ENCODE measurements at places on chromosomes 6 and 20. TPM values are rescaled to one million over a fixed set of nuclear protein-coding genes. Genes with fewer than 3 reads are reported as not detected.
A peak's percentile ranks its signal among the peaks of the same experiment; 100 is the strongest.

PI16 gene
- not detected for total RNA-seq

TMEM74B gene
- not detected for total RNA-seq

FAM162B gene
- total RNA-seq, result not detected

- no peak for DNase-seq
Measured at GRCh38 chr6:155259897-155260296, 3.9 kb upstream of the CLDN20 start.

DNA sequence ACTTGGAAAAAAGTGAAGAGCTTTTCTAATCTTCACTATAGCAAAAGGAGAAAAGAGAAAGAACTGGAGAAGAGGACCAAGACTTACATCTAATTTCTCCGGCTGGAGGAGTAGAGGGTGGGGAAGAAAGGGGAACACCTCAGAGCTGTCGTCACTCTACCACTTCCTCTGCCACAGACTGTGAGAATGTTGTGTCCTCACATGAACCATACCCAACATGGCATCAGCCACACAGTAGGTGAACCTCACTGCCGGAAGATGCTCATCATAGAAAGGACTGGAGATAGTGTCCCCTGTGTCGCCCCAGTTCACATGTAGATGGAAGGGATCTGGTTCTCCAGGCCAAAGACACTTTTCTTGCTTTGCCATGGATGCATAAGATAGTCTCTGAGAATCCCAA is 604.4 kb upstream of the NOX3 start:
- no peak for DNase-seq

- DNase-seq, result no peak
Measured at GRCh38 chr6:129776542-129777330, 66.8 kb upstream of the ARHGAP18 start.

DNA sequence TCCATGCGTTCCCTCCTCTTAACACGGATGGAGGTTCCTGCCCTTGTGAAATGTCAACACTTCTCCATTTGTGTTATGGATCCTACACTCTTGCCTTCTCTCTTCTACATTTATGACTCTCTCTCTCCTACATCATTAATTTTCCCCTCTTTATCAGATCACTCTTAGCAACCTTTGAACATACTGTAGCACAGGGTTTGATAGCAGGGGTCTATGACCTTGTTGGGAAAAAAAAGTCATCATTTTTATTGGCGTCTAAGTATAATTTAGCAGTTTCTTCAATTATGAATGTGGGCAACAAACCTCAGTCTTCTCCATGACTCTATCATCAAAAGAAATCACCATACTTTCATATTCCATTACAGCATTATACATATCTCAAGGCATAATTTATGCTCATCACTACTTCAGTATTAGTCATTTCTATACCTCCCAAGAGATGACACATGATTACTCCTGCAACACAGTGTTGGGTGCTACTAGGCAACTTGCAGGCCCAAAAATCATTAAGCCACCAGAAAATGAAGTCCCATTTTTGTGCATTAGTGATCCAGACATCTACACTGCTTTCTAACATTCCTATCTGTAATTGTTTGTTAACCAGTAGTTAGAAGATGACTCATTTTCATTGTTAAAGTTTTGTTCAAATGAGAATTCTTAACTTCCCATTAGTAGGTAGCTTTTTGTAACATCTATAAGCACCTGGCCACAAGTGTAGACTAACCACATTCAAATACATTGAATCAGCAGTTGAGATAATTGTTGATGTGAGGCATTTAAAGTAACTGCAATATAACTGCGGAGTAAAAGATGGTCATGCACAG is 9.5 kb downstream of the CYP39A1 start:
- no peak for DNase-seq

DNA sequence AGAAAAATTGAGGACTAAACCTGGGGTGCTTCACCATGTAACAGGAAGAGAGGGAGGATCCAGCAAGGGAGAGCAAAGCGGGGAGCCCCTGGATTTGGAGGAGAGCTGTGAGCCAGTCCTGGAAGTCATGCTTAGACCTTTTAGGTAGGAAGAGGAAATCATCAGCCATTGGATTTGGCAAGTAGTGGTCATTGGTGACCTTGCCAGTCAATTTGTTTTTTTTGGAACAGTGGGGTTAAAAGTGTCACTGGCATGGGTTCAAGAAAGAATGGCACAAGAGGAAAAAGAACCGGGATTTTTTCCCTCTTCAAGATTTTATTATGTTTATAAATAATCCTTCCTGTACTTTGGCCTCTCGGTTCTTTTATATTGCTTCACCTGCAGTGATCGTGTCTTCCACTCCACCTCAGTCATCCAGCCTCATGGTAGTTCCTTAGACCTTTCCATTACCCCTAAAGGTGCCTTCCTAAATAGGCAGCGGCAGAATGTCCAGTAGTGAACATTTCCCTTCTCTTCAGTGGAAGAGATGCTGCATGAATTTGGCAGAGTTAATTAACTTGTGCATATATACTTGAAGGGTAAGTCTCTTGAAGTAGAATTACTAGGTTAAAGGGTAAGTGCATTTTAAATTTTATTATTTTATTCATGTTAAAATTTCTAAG is 124.7 kb downstream of the QKI start:
- no peak for DNase-seq

GRCh38 chr6:26016963-26017631 is 54.5 kb downstream of the TRIM38 start:
- no peak for DNase-seq

- DNase-seq, result peak; percentile 63
Measured at GRCh38 chr6:121436960-121437850, 1.8 kb downstream of the GJA1 start.

GRCh38 chr6:30154709-30155519 is 6.1 kb downstream of the TRIM10 start:
- peak; percentile 71 for DNase-seq

DNA sequence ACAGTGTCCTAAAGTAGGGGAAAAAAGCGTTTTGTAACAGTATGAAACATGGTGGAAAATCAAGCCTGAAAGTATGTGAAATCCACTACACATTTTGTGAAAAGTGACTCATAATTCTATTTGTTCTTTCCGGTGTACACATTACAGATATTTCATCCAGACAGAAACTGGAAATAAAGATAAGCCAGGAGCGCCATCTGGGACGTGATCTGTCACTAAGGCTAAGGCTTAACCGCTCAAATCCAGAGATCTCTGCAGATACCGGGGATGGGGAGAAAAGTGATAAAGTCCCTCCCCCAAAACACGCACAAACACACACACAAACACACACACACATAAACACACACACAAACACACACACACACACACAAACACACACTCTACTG is 26.6 kb upstream of the SRSF6 start:
- DNase-seq, result no peak

Measured in myocyte (in vitro differentiated cells).